Activated T-helper 1 cell treated with Interleukin-2 at 50 U/mL for 16 hours (primary cell): ENCODE measurements at places on chromosomes 6 and 20.

DNA sequence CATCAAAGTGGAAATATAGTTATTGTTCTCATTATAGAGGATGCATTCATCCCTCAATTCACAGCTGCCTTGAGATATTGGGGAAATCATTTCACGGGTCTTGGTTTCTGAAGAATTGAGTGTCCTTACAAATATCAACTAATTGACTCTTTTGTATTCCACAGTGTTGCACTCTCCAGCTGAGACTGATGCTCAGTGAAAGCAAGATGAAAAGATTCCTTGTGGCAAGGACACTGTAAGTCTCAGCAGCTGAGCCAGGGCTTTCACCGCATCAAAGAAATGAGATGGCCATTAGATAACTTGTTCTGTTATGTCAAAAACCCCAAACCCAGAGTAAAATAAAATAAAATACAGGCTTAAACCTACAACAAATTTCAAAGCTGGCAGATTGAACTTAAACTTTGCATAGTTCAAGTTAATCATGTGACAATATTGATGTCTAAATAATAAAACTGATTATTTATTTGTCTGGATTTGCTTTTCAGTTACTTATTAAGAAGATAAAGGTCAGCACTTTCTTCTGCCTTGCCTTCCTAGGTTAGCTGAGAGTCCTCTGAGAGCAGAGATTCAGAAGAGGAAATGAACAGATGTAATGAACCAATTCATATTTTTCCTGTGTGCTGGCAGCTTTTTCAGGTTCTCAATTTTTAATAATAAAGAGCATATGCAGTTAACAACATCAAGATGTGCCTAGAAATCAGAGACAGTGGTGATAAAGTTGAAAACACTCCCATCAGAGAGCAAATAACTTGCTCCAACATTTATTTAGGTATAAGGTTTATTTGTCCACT, 82.4 kb upstream of the SMLR1 start:
- DNase-seq = no peak

- DNase-seq = no peak
Measured at GRCh38 chr20:46546298-46546697, 4.2 kb downstream of the OCSTAMP start.

DNA sequence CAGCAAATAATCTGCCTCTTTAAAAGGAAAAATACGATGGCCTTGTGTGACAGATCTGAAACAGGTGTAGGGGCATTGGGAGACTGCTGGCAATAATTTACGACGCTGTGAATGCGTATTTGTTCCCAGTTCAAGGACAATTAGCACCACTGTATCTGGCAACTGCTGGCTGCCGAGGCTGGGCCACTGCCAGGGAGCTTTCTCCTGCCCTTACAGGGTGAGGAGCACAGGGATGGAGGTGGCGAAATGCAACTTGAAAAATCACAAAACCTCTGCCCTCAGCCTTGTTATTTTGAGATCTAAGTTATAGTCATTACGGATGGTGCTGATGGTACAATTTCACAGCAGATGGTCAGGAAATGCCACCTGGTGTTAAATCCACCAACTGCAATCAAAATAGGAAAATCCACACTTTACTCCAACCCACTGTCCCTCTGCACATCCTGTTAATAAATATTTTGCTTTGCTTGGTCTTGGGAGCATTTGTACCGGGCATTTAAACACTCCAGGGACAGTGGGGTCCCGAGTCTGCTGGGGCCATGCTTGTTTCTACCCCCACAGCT, 6.4 kb downstream of the MYLK4 start:
- DNase-seq = no peak

DNA sequence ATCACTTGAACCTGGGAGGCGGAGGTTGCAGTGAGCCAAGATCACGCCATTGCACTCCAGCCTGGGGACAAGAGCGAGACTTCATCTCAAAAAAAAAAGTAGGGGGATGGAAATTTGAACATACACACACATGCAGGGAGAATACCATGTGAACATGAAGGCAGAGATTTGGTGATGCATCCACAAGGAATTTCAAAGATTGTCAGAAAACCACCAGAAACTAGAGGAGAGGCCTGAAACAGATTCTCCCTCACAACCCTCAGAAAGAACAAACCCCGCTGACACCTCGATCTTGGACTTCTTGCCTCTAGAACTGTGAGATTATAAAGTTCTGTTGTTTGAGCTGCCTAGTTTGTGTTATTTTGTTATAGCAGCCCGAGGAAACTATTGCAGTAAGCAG, 125.5 kb downstream of the GPX5 start:
- DNase-seq = no peak

DNA sequence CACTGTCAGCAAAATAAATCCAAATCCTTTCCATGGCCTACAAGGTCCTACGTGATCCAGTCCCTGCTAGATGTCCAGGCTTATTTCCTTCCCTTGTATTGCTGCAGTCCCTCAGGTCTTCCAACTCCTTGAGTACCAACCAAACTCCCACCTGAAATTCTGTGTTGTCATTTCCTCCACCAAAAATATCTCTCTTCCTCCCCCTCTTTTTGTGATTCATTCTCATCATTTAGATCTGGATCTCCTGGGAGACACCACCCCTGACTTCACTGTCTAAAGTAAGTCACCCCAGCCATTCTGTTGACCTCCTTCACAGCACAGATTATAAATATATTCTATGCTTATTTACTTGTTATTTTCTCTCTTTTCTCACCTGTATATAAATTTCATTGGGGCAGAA, 9.0 kb upstream of the LOC128125822 start:
- no peak for DNase-seq

GRCh38 chr6:16244446-16244845, 6.1 kb downstream of the GMPR start:
- DNase-seq = no peak

- no peak for DNase-seq
Measured at GRCh38 chr20:38685853-38686473, 38.3 kb upstream of the SLC32A1 start.

- no peak for DNase-seq
Measured at GRCh38 chr20:52974179-52974594, 2.0 kb downstream of the TSHZ2 start.

GRCh38 chr20:32206760-32207625, 550 bp downstream of the PLAGL2 start:
- no peak for DNase-seq
